ENCODE measurements at places on chromosomes 12 and 14.

DNA sequence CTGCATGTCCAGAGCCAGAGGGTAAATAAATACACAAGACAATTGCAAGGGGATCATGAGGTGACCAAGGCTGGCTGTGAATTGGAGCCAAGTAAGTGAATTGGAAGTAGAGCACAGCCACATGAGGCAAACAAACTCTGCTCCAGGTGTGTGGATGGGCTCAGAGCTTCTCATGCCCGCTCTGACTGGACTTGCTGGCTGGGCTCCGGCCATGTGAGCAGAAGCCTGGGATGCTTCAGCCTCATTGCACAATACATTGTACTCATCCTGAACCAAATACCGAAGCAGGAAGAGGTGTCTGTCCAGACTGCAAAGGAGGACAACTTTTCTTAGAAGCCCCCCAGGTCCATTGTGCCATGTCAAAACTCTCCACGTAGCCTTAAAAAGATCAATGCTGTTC, 193.0 kb downstream of the TTC8 start:
- DNase-seq = no peak

DNA sequence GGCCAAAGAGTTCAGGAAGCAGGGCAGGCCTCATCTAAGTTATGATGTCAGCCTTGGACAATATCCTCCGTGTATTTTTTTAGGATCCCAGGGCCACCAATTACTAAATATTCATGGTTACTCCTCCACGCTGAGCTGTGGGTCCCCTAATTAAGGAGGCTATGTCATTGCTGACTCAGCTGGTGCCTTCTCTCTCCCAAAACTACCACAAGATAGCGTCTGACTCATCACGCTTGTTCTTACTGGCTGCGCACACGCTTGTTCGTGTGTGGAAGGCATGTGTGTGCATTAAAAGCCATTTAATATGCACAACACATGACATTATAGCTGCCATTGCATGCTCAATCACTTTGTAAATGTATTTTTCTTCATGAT, 78.3 kb downstream of the GSC start:
- DNase-seq = no peak

DNA sequence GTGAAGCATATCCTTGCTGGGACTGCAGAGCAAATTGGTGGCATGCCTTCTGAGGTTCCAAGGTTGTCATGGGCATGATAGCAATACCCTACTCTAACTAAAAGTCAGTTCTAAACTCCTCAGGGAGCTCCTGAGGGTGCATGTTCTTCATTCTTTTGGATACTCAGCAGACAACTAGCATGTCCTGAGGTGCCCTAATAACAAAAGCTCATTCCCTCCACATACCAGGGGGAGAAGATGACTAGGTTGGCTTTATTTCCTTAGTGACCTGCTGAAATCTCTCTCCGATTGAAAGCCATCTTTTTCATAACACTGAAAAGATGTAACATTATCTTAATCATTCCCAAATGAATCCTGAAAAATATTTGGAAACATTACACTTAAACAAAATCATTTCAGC, 188.7 kb upstream of the IGF1 start:
- DNase-seq = no peak

- DNase-seq = no peak
Observed at GRCh38 chr12:133190176-133190575, 8.9 kb downstream of the ZNF268 start.

DNA sequence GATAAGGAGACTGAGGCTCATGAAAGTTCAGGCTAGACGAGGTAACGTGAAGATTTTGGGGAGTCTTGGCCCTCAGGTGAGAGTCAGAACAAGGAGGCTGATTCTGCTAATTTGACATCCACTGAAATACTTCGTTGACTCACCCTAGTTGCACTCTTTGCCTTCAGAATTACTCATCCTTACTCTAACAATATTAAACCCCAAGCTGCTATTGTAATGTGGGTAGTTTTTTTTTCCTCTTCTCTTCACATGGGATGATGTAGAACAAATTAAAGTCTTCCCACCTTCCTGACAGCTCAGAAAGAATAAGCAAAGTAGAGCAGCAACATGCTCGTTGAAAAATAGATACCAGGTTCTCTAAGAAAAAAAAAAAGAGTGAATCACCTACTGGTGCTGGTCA, 22.0 kb upstream of the SRRM4 start:
- no peak for DNase-seq

DNA sequence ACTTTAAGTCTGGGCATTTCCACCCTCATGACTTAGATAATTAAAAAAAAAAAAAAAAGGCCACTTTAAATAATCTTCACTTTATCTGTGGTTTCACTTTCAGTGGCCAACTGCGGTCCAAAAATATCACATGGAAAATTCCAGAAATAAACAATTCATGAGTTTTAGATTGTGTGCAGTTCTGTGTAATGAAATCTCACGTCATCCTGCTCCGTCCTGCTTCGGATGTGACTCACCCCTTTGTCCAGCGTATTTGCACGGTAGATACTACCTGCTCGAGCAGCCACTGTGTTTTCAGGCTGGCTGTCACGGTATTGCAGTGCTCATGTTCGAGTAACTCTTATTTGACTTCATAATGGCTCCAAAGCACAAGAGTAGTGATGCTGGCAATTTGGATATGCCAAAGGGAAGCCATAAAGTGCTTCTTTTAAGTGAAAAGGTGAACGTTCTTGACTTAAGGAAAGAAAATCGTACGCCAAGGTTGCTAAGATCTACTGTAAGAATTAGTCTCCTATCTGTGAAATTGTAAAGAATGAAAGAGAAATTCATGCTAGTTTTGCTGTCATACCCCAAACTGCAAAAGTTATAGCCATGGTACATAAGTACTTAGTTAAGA, 2.4 kb downstream of the E2F7 start:
- no peak for DNase-seq

DNA sequence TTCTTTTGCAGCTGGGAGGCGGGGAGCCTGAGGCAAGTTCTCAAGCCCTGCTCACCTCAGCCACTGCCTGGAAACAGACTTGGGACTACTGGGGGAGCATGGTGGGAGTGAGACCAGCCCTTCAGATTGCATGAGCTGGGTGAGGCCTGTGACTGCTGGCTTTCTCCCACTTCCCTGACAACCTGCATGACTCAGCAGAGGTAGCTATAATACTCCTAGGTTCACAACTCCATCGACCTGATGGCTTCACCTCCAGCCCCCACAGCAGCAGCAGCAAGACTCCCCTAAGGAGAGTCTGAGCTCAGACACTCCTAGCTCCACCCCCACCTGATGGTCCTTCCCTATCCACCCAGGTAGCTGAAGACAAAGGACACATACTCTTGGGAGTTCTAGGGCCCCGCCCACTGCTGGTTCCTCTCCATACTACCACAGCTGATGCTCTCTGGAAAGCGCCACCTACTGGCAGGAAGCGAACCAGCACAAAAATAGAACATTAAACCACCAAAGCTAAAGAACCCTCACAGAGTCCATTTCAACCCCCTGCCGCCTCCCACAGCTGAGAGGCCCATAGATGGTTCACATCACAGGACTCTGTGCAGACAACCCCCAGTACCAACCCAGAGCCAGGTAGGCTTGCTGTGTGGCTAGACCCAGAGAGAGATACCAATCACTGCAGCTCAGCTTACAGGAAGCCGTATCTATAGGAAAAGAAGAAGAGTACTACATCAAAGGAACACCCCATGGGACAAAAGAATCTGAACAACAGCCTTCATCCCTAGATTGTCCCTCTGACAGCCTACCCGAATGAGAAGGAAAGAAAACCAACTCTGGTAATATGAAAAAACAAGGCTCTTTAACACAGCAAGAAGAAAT, 68.7 kb downstream of the RPAP3 start:
- peak; percentile 3 for DNase-seq

DNA sequence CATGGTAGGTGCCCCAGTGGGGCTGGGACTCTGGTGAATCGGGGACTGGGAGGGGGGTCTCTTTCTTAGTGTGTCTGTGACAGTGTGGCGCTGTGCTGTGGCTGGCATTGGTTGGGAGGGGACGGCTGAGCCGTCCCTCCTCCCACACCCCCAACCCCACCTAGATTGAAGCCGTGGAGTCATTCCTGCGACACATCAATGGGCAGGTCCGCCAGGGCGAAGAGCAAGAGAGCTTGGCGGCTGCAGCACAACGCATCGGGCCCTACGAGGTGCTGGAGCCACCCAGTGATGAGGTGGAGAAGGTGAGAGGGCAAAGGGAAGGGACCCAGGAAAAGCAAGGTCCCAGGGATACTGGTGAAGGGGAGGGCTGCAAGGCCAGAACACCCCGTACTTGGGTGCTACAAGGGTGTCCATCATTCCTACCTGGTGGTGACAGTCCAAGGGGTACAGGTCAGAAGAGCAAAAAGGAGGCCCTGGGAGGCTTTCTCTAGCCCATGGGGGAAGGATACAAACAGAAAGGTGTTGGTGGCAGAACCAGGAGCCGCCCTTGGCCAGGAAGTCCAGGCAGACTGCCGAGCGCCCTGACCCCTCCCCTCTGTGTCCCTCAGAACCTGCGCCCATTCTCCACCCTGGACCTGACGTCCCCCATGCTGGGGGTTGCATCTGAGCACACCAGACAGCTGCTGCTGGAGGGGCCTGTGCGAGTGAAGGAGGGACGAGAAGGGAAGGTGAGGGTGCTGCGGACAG, 7.4 kb downstream of the PLEKHG6 start:
- no peak for DNase-seq

DNA sequence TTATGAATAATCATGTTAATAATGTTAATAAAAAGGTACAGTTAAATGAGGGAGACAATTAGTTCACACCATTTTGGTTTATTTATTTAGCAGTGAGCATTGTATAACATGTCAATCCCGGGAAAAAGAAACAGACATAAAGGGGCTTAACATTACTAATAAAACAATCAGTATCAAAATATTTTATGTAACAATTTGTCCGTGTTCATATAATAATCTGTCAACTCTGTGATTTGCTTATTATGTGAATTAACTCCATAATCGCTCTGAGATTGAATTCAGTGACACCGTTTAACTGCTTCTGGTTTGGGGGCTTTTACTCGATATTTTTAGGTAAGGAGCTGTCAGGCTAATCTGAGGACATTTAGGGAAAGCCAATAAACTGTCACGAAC, 95.8 kb upstream of the HMGA2 start:
- no peak for DNase-seq

DNA sequence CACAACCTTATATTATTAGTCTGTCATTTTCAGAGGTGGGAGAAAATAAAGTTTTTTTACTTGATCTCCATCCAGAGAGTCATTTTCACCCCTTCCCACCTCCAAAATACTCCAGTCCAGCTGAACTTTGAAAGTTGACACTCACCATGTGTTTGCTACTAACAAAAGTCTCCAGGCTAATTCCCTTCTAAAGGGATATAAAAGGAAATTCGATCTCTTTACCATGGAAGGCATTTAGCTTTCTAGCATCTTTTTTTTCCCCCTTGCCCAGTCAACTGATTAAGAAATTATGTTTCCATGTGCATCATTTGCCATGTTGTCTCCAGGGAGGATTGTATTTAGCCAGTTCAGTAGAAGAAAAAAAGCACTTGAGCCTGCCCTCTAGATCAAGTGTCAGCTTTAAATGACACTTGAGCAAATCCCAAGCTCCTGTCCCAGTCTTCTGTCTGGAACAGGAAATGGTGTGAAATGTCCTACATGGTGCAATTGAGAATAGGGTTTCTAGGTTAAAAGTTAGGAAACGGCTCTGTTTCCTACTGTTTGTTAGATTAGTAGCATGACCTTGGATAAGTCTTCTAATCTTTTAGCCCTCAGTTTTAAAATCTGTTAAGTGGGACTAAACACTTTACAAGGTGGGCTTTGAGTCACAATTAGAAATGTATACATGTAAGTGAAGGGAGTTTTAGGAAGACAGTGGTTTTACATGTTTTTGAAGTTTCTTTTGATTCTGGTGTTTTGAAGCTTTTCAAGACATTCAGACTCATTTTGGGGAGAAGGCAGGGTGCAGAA, 67.2 kb downstream of the GNS start:
- DNase-seq = no peak

DNA sequence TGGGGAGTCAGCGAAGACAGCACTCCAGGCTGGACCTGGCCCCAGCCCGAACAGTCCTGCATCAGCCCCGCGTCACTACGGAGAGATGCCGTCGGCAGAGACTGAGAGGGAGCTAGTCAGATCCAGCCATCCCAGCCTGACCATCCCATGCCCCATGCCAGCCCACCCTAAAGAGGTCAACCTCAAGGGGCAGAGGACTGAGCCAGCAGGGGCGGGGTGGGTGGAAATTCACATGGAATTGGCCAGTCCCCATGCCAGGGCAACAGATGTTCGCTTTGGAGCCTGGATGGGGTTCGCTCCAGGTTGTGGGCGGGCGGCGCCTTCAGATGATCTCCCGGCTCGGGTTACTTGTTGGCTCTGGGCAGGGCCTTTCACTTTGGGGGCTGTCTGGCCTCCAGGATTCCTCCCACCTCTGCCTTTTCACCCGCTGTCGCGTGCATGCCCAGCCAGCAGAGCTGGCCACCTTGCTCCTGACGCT, 154.3 kb downstream of the TSPAN9 start:
- no peak for DNase-seq

DNA sequence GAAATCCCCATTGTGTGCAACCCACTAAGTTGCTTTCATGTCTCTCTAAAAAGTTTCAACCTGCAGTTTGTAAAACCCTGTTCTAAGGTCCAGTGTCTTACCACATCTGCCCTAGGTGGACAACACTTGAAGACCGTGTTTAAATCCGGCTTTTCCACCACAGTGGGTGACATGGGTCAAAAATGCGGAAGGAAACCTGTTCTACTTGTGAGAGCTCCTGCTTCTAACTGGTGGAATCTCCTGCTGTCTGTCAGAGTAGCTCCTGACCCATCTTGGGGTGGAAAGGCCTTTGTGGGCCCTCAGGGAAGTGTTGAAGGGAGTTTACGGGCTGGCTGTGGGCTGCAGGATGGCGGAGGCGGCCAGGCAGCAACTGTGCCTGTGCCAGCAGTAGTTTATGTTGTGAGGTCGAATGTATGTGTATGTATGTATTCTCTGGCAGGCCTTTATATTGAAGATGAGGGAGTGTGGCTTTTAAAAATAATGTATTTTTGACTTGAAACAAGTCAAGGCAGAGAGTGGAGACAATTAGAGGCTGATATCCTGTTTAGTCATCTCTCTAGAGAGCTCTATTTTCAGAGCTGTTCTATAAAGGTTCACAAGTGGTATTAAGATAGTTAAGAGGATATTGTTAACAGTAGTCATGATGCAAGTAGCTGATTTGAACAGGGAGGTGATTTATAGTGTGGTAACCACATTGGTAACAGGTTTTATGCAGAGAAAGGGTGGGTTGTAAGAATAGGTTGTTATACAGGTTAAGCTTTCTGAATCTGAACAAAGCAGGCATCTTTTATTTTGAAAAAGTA, 67.0 kb downstream of the PRKCH start:
- peak; percentile 28 for DNase-seq

DNA sequence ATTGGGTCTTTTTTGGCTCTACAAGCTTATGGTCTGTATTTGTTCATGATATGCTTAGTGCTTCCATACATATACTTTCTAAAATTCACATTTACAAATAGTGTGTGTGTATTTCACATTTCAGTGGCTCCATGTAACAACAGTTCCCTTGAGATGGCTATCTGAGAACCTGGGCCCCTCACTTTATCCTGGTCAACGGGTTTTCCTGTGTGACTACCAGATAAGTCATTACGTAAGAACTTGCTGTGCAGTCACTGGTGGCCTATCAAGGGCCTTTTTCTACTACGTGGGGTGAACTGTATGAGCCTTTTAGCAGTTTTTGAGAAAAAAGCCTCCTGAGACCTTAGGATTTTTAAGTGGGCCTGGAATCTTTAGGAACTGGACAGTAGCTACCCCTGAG, 454.1 kb downstream of the PCNX1 start:
- peak; percentile 7 for DNase-seq
